ENCODE measurements at places on chromosomes 7 and 10. TPM values are rescaled to one million over a fixed set of nuclear protein-coding genes. Genes with fewer than 3 reads are reported as not detected.

EIF5AL1 gene
- 0.17 TPM for total RNA-seq

MLXIPL gene
- 9.6 TPM for total RNA-seq

ARHGEF35 gene
- total RNA-seq, result 1.5 TPM

HOXA1 gene
- 0.71 TPM for total RNA-seq

NOC3L gene
- total RNA-seq, result 18.1 TPM

CTAGE8 gene
- total RNA-seq, result 0.71 TPM

DNA sequence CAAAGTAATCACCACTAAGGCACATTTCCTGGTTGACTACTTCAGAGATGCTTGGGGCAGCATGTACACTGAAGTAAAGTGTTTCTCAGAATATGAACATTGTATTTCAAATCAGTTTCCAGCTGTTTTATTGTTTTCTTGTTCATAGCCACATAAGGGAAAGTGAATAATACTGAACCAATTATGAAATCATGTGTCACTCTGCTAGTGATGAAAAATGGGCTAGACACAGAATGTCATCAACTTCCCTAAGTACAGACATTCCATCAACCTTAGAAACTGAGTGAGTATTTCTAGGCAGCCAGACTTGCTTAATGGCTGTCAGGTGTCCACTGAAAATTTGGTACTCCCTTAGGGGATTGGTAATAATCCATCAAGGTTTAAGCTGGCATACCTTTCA lies 603.5 kb downstream of the ARL4A start:
- no peaks in the 10 kb centered on the region for H3K36me3 ChIP-seq
- H3K27ac ChIP-seq, result no peak overlapping the region
- no peak overlapping the region for H3K4me3 ChIP-seq
- no peaks in the 10 kb centered on the region for H3K27me3 ChIP-seq
- H3K4me1 ChIP-seq, result peaks cover 3% of the 10 kb centered on the region

GRCh38 chr7:37248396-37248861 lies 200.2 kb downstream of the ELMO1 start:
- DNase-seq, result no peak
- peaks cover 17% of the 10 kb centered on the region for H3K4me1 ChIP-seq
- no peaks in the 10 kb centered on the region for H3K36me3 ChIP-seq
- H3K27me3 ChIP-seq, result no peaks in the 10 kb centered on the region

GRCh38 chr10:76937181-76937600 lies 700.4 kb downstream of the KCNMA1 start:
- no peaks in the 10 kb centered on the region for H3K27me3 ChIP-seq
- H3K4me3 ChIP-seq, result no peak overlapping the region
- H3K4me1 ChIP-seq, result no peaks in the 10 kb centered on the region

- no peak for DNase-seq
- no peaks in the 10 kb centered on the region for H3K27me3 ChIP-seq
- H3K27ac ChIP-seq, result no peak overlapping the region
- no peaks in the 10 kb centered on the region for H3K4me1 ChIP-seq
- no peaks in the 10 kb centered on the region for H3K36me3 ChIP-seq
- no peak overlapping the region for H3K4me3 ChIP-seq
Measured at GRCh38 chr10:61142987-61143386, 199.0 kb upstream of the RHOBTB1 start.

GRCh38 chr10:84267503-84268126 lies 22.8 kb downstream of the RGR start:
- H3K27me3 ChIP-seq, result no peaks in the 10 kb centered on the region
- H3K27ac ChIP-seq, result no peak overlapping the region
- no peak for DNase-seq

DNA sequence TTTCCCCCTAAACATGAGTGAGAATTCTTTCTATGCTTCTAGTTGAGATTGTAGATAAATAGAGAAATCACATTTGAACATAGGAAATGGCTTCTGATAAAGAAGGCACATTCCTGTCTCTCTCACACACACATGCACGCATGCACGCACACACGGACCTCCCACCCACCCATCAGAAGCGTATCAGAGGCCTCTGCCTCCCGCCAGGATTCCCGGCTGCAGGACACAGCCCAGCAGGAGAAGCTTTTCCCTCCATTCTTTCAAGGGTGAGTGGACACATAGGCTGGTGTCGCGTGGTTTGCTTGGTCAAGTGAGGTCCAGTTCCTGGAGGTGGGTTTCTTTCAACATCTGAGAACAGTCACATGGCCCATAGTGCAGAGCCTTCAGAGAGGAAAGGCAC lies 34.2 kb downstream of the KLF6 start:
- H3K36me3 ChIP-seq, result no peaks in the 10 kb centered on the region
- no peak for DNase-seq
- H3K4me3 ChIP-seq, result no peak overlapping the region
- no peaks in the 10 kb centered on the region for H3K27me3 ChIP-seq
- peak overlapping the region; percentile 87 for H3K27ac ChIP-seq
- H3K4me1 ChIP-seq, result peaks cover 44% of the 10 kb centered on the region

GRCh38 chr10:29828956-29829355 lies 194.2 kb upstream of the SVIL start:
- H3K36me3 ChIP-seq, result no peaks in the 10 kb centered on the region
- DNase-seq, result no peak
- peak overlapping the region; percentile 20 for H3K27ac ChIP-seq
- H3K27me3 ChIP-seq, result no peaks in the 10 kb centered on the region
- peaks cover 20% of the 10 kb centered on the region for H3K4me1 ChIP-seq

DNA sequence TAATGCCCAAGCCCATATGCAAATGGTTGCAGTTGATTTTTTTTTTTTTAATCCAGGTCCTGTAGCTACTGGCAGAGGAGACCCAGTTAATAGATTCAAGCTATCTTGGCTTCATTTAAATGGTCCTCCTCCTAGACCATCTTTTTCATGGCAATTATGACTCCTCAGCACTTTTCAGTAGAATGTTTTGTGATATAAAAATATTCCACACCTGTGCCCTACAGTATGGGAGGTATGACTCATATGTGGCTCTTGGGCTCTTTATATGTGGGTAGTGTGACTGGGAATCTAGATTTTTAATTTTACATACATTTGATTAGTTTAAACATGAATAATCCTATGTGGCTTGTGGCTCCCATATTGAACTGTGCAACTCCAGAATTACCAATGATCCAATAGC lies 80.1 kb downstream of the ITGB1 start:
- DNase-seq, result no peak
- H3K27me3 ChIP-seq, result no peaks in the 10 kb centered on the region
- no peaks in the 10 kb centered on the region for H3K36me3 ChIP-seq
- H3K4me1 ChIP-seq, result no peaks in the 10 kb centered on the region
- no peak overlapping the region for H3K4me3 ChIP-seq

DNA sequence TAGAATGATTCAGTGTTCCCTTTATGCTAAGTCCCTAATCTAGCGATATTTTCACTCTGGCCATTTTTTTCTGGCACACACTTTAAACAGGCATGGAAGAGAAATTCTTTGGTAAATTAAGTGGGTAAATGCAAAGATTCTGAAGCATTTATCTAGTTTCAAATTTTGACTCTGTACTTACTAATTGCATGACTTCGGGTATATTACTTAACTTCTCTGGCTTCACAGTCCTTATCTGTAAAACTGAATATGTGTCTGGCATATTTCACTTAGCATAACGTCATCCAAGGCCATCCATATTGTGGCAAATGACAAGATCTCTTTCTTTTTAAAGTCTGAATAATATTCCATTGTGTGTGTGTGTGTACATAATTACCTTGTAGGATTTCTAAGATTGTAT lies 114.5 kb downstream of the MBL2 start:
- H3K27ac ChIP-seq, result no peak overlapping the region
- no peaks in the 10 kb centered on the region for H3K4me1 ChIP-seq
- no peaks in the 10 kb centered on the region for H3K36me3 ChIP-seq
- H3K4me3 ChIP-seq, result no peak overlapping the region
- no peak for DNase-seq
- H3K27me3 ChIP-seq, result no peaks in the 10 kb centered on the region

GRCh38 chr10:10542477-10542876 lies 475.2 kb upstream of the CELF2 start:
- no peak for DNase-seq
- H3K4me1 ChIP-seq, result no peaks in the 10 kb centered on the region
- H3K27me3 ChIP-seq, result no peaks in the 10 kb centered on the region
- no peak overlapping the region for H3K27ac ChIP-seq
- no peak overlapping the region for H3K4me3 ChIP-seq

DNA sequence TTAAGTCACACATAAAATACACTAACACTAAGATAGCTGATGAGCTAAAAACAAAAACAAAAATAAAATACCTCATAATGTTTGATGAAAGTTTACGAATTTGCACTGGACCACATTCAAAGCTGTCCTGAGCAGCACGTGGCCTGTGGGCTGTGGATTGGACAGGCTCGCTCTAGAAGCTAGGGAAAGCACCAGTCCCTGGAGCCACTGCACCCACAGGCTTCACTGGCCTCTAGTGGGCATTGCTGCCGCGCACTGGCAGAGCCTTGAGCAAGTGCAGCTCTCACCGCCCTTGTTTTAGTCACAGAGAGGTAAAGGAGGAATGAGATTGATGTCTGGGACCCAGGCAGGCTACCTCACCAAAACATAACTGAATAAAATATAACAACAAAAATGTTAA lies 67.6 kb downstream of the PAX2 start:
- no peak for DNase-seq
- H3K27ac ChIP-seq, result no peak overlapping the region
- H3K4me1 ChIP-seq, result no peaks in the 10 kb centered on the region
- H3K36me3 ChIP-seq, result no peaks in the 10 kb centered on the region
- no peak overlapping the region for H3K4me3 ChIP-seq

GRCh38 chr10:20648263-20648874 lies 248.7 kb downstream of the NEBL start:
- no peaks in the 10 kb centered on the region for H3K27me3 ChIP-seq
- H3K27ac ChIP-seq, result no peak overlapping the region
- DNase-seq, result no peak
- no peaks in the 10 kb centered on the region for H3K36me3 ChIP-seq
- H3K4me1 ChIP-seq, result no peaks in the 10 kb centered on the region

GRCh38 chr10:133391761-133392518 lies 2.0 kb upstream of the MTG1 start:
- no peaks in the 10 kb centered on the region for H3K27me3 ChIP-seq
- peaks cover 13% of the 10 kb centered on the region for H3K36me3 ChIP-seq
- no peak overlapping the region for H3K27ac ChIP-seq
- peaks cover 20% of the 10 kb centered on the region for H3K4me1 ChIP-seq

- no peaks in the 10 kb centered on the region for H3K4me1 ChIP-seq
- no peak overlapping the region for H3K4me3 ChIP-seq
- no peak overlapping the region for H3K27ac ChIP-seq
- DNase-seq, result no peak
Measured at GRCh38 chr10:86341361-86341811, 25.2 kb downstream of the GRID1 start.

Measured in esophagus muscularis mucosa (tissue), 4 donors.